Tibial nerve (tissue), 4 donors: ENCODE measurements at places on chromosomes 7 and 10. TPM values are rescaled to one million over a fixed set of nuclear protein-coding genes. Genes with fewer than 3 reads are reported as not detected.

DNA sequence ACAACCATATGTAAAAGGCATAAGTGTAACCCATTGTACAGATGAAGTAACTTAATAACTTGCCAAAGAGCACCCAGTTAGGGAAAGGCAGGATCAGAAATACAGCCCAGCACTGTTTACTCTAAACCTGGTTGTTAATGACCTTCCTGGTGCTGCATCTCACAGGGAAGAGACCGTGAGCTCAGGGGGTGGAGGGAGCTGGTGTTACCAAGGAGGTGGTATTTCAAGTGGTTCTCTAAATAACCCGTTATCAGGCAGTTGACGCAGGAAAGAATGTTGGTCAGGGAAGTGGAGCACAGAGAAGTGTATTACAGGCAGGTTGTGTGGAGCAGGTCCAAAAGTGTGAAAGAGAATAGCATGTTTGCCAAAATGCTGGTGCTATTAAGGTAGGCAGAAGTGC lies 4.4 kb upstream of the ST7 start:
- DNase-seq = no peak

DNA sequence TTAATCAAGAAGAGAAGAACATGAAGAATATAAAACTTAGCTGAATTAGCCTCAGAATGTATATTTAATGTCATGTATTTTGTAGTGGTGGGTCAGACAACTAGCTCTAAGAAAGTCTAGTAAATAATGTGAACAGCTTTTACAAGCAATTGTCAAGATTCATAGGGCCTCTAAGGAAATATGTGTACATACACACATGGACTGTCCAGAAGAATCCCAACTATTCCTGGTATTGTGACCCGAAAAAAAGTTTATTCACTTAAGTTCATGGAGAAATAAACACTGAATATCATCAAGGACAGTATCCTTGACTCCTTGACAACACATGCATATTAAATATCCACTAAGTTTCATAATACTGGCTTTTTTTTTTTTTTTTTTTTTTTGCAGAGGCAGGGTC lies 11.4 kb upstream of the TWIST1 start:
- no peak for DNase-seq

GRCh38 chr10:27319752-27320431 lies 79.3 kb upstream of the ACBD5 start:
- DNase-seq = peak; percentile 58

GRCh38 chr7:100965045-100965722 lies 4.2 kb upstream of the MUC12 start:
- DNase-seq = no peak

GRCh38 chr7:90816511-90817142 lies 220.5 kb downstream of the CDK14 start:
- DNase-seq = no peak

The TMEM229A gene
- total RNA-seq = 0.63 TPM
